Stimulated activated CD8-positive, alpha-beta memory T cell treated with anti-CD3 and anti-CD28 coated beads, Interleukin-7, amount 100 ng/mL, for 48 hours (primary cell): ENCODE measurements at places on chromosomes 4 and X.

DNA sequence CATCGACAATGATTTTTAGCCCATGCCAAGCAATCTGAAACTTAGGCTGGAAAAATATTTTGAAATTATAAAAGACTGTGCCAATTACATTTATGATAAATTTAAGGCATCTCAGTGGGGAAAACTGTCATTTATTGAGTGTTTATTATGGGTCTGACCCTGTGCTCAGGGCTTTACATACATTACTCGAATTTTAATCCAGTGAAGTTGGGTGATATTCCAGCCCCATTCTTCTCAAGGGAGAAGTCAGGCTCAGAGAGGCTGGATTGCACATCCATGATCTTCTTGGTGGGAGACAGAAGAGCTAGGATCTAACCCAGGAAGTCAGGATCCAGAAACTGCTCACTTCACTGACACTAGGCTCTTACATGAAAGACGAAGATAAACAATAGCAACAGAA lies 260.8 kb downstream of the QDPR start:
- DNase-seq = no peak

- DNase-seq = no peak
Measured at GRCh38 chr4:142811034-142811433, 35.1 kb downstream of the INPP4B start.

DNA sequence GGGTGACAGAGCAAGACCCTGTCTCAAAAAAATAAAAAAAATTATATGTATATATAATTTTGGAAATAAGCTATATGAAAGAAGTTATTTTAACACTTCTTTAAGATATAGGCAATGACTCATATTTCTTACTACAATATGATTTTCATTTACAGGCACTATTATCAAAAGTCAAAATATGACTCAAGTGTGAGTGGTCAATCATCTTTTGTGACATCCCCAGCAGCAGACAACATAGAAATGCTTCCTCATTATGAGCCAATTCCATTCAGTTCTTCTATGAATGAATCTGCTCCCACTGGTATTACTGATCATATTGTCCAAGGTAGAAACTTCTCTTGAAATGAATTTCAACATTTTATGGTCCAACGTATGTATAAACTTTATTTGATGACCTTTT lies 20.8 kb downstream of the OCIAD1 start:
- DNase-seq = no peak

- DNase-seq = no peak
Measured at GRCh38 chr4:187887906-187888305, 107.7 kb upstream of the ZFP42 start.

GRCh38 chrX:18994713-18995112 lies 10.8 kb upstream of the PHKA2 start:
- DNase-seq = no peak
